ENCODE measurements at places on chromosomes 16 and 17.

GRCh38 chr17:52136166-52136565 is 22.3 kb downstream of the CA10 start:
- no peak for DNase-seq

DNA sequence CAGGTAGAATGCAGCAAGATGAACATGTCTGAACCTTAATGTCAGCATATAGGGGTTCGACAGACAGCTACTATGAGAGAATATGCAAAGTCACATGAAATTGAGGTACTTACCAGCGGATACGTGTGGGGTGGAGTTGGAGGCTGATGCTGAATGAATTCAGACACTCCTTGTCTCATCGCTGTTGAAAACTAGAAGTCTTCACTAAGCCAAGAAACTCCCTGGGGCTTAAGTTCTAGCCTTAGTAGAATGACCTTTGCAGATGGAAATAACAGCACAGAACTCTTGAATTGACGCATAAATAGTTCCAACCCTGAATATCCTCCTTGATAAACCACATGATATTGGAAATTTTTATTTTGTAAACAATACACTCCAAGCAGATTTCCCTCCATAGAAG is 32.9 kb upstream of the MYOCD start:
- no peak for DNase-seq

DNA sequence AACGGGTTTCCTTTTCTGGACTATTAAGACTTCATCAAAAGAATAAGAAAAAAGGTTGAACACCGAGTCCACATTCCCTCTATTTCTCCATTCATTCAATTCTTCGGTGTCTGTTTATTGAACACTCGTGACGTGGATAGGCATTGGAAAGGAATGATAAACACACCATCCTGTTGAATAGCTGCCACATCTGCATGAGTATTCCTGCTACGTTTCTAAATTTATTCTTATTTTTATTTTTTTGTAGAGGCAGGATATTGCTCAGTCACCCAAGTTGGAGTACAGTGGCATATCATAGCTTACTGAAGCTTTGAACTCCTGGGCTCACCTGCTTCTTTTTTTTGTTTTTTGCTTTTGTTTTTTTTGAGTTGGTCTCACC is 80.8 kb upstream of the CIBAR2 start:
- DNase-seq = no peak

DNA sequence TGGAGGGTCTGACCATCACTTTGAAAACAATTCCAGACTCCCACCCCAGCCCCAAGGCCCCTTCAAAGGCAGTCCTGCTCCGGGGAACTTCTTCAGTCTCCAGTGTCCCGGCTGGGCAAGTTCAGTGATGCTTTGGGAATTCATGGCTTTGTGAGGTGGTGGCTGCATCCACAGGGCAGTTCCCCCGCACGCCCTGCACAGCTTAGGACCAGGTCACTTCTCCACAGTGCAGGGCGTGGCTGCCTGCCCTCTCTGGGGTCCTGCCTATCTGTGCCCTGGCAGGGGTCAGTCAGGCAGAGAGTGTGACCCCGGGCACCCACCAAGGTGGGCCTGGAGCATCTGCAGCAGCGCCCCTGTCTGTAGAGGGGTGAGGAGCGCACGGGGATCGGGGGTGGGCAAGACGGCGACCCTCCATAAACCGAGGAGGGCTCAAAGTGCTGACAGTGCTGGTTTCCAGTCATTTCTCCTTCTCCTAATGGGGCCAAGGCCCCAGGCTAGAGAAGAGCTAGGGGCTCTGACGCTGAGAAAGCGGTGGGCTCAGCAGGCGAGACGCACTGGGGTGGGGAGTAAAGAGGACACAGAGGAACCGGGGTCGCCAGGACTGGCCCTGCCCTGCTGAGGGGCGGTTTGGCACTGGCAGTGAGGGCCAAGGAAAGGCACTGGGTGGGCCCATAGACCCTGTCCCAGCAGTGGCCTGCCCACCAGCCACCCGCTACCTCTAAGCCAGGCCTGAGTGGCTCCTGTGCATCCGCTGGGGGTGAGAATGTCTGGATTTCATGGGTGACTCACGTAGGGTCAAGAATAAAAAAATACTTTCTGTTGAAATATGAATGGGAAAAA is 4.2 kb upstream of the ARHGAP27 start:
- no peak for DNase-seq

- peak; percentile 71 for DNase-seq
Observed at GRCh38 chr17:44203731-44204440, 4.2 kb upstream of the ATXN7L3 start.

GRCh38 chr17:65531256-65532100 is 30.0 kb downstream of the AXIN2 start:
- peak; percentile 97 for DNase-seq

- no peak for DNase-seq
Observed at GRCh38 chr17:77478281-77478680, 337.5 kb downstream of the SEC14L1 start.

DNA sequence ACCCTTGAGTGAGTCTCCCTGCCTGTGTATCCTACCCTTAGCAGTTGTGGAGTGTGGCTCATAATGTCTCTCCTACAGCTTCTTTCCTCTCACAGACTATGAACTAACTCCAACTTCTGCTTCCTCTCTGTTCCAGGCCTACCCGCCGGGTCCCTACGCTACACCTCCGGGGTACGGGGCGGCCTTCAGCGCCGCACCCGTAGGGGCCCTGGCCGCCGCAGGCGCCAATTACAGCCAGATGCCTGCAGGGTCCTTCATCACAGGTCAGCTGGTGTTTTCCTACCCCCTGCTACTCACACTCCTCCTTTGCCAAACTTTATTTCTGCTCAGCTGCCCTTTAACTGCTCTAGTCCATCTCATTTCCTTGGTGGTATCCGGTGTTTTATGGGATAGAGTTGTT is 5.4 kb downstream of the RNF227 start:
- no peak for DNase-seq

- peak; percentile 78 for DNase-seq
Observed at GRCh38 chr17:31313982-31314781, at the start of gene EVI2B. EVI2B (minus strand) TSS chr17:31314054; CDS start chr17:31305609, 8,445 bp downstream.

- DNase-seq = no peak
Observed at GRCh38 chr17:78528541-78528940, 48.7 kb downstream of the DNAH17 start.

GRCh38 chr17:38541281-38541680 is 64.5 kb downstream of the SRCIN1 start:
- DNase-seq = no peak

GRCh38 chr17:628089-628941 is 86.3 kb downstream of the VPS53 start:
- no peak for DNase-seq

DNA sequence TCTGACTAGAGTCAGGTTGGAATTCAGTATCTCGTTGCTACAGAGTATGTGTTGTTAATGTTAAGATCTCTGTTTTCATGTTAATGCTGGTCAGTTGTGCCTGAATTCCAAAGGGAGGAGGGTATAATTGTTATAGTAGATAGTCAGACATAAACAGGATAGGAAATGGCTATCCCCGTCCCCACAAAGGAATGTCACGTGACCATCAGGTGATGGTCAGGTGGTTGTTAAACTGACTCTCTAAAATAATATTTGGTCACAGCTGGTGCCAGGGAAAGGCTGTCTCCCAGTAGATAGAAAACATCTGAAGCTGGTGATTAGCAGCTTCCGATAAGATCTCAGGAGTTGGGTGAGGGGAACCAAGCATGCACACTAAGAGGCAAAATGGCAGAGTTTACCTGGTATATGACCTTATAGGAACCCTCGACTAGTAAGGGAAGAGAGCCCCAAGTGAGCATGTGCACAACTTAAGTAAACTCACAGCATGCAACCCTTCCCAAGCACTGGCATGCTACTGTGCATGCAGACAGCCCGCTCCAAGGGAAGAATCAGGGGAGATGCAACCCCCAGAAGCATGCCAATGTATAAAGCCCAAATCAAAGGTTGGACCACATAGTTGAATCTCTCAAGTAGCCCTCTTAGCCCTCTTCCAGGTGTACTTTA is 27.4 kb upstream of the SLC6A2 start:
- DNase-seq = no peak

All from fibroblast of pulmonary artery (primary cell).